ENCODE measurements at places on chromosomes 6 and 20.

DNA sequence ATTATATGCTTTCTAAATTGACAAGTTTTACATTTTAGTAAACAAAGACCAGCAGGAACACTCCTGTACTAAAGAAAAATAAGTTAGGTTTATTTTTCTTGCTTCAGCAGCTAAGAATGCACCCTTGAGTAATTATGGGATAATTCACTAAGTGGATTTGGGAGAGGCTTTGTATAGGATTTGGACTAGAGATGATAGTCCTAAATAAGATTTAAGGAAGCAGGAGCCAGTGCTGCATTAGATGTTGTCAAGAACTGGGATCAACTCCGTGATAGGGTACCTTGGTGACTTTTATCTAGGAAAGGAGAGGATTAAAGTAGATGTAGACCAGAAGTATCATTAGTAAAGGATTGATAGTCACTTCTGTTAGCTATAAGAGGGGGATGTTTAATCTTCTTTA, 4.1 kb upstream of the C6orf141 start:
- DNase-seq: no peak

GRCh38 chr6:37303091-37303660, 45.2 kb upstream of the TMEM217 start:
- no peak for DNase-seq

- DNase-seq: no peak
These were observed 186.1 kb downstream of the LAMA2 start for GRCh38 chr6:129069006-129069405.

- no peak for DNase-seq
These were observed 4.9 kb downstream of the TLDC2 start for GRCh38 chr20:36880741-36881250.

DNA sequence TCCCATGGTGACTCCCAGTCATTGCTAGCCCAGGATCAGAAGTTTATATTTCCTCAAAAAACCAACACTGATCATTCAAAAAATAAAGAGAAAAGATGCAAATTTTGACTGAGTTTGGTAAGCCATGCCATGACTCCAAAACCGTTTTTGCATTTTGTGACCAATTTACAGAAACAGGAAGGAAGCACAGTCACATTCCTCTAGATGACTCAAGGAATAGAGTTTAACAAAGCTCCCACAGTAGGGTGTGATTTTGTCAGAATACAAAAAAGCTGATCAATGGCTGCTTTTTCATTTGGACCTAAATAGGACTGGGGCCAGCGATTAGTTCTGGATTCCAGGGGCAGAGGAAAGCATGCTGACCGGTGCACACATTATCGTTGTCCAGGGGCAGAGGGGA, 179.4 kb upstream of the AFDN start:
- no peak for DNase-seq

- no peak for DNase-seq
These were observed 166.4 kb downstream of the TFAP2C start for GRCh38 chr20:56795492-56795891.

- DNase-seq: no peak
These were observed 197.7 kb downstream of the SMOC2 start for GRCh38 chr6:168638468-168639271.

DNA sequence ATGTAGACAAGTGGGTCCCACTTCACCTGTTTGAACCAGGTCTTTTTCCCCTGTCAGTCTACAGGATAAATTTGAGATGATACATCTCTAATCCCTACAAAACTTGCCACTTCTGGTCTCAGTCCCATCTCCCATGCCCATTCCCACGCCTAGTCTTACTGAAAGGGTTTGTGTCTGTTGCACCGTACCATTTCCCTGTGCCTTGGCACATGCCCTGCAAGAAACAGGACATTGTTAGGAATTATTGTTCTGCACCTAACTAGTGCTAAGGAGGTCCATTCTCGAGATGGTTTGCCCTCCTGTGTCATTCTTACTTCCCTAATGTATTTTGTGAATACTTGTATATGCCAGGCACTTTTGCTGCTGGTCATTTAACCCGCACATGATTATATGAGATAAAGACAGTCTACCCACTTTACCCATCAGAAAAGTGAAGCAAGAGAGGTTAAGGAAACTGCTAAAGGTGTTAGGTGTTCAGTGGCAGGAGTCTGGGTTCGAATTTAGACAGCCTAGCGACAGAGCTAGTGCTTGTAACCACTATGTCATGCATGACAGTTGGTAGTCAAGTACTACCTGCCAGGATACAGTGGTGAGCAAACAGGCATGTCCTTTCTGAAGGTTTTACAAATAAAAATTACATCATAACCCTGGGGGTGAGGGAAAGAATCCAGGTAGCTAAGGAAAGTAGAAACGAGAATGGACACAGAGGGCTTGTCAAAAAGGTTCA, 12.7 kb downstream of the FAM217A start:
- DNase-seq: no peak

- DNase-seq: no peak
These were observed 47.4 kb downstream of the TGM2 start for GRCh38 chr20:38117635-38118034.

- no peak for DNase-seq
These were observed 29.0 kb downstream of the NEDD9 start for GRCh38 chr6:11203306-11204004.

DNA sequence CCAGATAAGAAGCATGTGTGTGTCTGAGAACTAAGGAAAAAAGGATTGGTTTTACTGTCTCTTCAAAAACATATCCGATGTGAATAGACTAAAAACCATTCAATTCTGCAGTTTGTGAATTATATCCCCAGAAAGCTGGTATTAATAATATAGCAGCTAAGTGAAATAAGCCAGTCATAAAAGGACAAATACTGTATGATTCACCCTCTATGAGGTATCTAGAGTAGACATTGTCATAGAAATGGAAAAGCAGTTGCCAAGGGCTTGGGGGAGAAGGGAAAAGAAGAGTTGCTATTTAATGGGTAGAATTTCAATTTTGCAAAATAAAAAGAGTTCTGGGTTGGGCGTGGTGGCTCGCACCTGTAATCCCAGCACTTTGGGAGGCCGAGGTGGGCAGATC, 137.5 kb downstream of the ATXN1 start:
- DNase-seq: no peak

- DNase-seq: no peak
These were observed at the start of gene DSP for GRCh38 chr6:7541175-7542064. TSS of gene DSP (plus strand) at chr6:7541671. CDS start at chr6:7541916, 245 bp downstream.

GRCh38 chr6:4939241-4939640, 64.6 kb downstream of the RPP40 start:
- DNase-seq: no peak

DNA sequence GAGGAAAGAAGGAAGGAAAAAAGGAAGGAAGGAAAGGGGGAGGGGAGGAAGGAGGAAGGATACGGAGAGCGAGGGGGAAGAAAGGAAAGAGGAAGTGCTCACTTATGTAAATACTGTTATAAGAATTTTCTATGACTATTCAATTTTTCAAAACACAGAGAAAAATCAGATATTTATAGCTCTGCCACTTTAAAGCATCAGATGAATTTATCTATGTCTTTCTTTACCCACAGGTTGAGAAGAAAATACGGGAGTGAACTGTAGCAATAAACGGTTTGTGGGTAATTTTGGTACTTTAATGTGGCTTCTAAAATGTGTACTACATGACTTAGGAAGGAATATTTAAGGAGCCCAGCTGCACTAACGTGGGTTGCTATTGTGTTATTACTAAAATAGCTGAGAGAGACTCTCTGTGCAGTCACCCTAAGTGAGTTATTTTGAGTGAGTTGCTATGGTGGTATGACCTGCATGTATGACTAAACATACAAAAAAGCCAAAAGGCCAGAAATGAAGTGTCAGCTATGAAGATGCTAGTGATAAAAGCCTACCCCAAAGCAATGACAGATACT, 225.5 kb downstream of the SOD2 start:
- no peak for DNase-seq

DNA sequence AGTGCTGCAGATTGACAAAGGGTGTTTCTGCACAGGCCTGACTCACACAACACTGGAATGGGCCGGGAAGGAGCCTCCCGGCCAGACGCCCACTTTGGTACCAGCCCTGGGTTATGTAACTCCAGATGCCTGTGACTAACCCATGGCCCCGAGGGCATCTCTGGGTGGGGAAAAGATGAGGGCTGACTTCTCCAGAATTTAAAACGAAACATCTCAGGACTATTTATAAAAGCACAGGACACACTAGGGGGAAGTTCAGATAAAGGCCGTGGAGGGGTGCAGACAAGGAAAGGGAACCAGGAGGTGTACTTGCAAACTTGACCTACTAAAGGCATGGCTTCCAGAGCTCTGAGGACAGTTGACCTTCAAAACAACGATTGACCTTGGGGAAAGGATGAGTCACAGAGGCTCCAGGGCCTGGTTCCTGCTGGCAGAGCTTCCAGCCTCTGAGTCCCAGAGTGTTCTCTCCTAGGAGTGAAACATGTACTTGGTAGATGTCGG, 196.9 kb downstream of the NFATC2 start:
- DNase-seq: no peak

DNA sequence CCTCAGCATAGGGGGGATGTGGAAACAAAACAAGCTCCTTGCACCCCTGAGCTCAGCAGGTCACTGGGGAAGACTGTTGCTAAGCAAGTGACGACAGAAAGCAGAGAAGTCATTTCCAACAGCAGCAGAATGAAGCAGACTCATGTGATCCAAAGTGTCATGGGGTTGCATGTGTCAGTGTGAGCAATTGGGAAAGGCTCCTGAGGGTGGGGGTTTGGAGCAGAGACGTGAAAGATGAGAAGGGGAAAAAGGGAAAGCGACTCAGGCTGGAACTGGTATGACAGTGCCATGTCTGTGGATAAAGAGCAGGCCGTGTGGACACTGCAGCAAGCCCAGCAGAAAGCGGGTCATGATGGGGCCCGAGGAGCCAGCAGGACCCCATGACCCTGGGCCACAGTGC, 363.9 kb downstream of the PREX1 start:
- no peak for DNase-seq

GRCh38 chr20:19583532-19584175, 174.4 kb upstream of the RIN2 start:
- no peak for DNase-seq

DNA sequence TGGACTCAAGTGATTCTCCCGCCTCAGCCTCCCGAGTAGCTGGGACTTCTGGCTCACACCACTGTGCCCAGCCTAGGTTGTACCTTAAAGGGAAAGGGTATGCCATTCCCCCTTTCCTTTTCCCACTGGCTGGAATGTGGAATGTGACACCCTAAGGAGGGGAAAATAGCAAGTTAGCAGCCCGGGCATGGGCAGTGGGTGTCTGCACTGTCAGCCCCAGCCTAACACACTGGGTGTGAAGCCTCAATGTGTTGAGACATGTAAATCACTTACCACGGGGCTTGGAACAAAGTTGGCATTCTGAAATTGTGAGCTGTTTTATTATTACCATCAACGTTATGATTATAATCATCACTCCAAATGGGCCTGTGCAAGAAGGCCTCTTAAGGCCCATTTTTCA, 80.8 kb upstream of the PTPN1 start:
- no peak for DNase-seq

DNA sequence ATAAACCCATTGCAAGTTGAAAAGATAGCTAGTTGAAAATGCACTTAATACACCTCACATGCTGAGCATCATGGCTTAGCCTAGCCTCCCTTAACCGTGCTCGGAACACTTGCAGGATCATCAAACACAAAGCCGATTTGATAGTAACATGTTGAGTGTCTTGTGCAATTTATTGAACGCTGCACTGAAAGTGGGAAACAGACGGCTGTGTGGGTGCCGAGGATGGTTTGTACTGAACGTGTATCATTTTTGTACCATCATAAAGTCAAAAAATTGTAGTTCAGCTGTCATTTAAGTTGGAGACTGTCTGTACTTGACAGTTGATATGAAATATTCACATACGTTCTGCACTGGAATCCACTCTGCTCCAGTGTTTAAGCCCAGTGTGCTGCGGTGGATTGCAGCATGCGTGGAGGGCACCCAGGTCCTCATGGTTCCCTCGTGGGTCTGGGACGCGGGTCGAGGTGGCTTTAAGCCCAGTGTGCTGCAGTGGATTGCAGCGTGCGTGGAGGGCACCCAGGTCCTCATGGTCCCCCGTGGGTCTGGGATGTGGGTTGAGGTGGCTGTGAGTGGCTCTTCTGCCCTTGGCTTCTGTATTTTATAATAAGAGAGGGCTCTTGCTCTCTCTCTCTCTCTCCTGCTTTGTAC, 77.0 kb downstream of the CDH4 start:
- no peak for DNase-seq

- DNase-seq: no peak
These were observed 244.7 kb downstream of the CBLN4 start for GRCh38 chr20:55760586-55760985.

DNA sequence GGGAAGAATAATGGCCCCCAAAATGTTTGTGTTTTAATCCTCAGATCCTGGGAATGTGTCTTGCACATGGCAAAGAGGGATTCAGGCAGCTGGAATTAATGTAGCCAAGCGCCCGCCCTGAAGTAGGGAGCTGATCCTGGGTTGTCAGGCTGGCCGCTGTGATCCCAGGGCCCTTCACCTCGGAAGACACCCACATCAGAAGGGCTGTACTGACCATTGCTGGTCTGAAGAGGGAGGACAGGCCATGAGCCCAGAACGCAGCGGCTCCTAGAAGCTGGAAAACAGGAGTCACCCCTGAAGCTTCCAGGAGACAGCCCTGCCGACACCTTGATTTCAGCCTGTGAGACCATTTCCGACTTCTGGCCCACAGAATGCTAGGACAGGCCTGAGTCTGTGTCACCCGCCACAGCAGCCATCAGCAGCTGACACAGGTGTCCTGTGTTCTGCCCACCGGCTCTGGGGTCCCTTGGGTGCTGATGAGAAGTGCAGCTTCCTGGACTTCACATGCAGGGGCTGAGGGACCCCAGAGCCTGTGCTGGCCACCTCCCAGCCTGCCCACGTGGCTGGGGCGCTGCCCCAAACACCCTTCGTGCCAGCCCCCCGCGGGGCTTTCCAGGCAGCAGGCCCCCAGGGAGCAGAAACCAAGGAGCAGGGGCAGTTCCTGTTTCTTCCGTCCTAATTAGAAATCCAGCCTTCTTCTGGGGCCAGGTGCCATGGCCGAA, 86.3 kb downstream of the ERMARD start:
- no peak for DNase-seq

DNA sequence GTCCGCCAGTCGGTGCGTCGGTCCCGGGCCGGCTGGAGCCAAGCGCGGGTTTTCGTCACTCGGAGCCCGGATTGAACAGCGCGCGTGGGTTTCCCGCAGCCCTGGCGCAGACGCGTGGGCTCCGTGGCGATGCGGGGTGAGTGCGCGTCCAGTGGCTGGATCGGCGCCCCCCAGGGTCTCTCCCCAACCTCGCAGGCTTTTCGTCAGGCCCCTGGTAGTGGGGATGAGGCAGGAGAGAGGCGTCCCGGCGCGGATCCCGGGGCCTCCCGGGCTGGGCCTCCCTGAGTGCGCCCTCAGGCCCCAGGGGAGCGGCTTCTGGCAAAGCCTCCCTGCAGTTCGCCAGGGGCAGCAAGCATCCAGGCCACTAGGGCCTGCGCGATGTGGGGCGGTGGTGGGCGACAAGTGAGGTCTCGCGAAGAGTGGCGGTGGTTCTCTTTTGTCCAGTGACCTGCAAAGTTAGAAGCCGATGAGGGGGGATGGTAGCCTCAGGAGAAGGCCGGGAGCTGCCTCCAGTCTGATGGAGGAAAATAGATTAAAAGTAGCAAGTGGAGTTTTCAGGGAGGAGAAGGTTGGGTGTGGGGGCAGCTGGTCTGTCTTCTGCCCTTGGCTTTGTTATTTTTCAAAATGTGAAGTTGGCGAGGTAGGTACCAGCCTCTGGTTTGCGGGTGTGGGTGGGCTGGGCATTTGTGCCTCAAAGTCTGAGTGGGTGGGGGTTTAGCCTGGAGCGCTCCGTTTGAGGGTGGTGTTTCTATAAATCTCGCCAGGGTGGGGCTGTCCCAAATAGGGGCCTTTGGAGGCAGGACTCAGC, 1.6 kb downstream of the TOX2 start:
- no peak for DNase-seq

GRCh38 chr20:14197097-14197496, 140.3 kb downstream of the FLRT3 start:
- DNase-seq: no peak

- DNase-seq: no peak
These were observed 43.2 kb upstream of the FNDC1 start for GRCh38 chr6:159125951-159126352.
